Activated T-helper 1 cell treated with anti-CD3 and anti-CD28 coated beads, Interleukin-12 subunit alpha, Interleukin-12 subunit beta, Interleukin-2, Interleukin-4 antibody, amounts not matched to agents 30 ng/mL and 10 ng/mL and 1 ng/mL, durations not matched to agents 14 hours and 24 hours and 36 hours (primary cell): ENCODE measurements at places on chromosomes 11 and 22. TPM values are rescaled to one million over a fixed set of nuclear protein-coding genes. Genes with fewer than 3 reads are reported as not detected.

The C1QTNF5 gene
- total RNA-seq, result not detected in 2 replicates

The ASPHD2 gene
- 23.4 and 23.5 TPM in 2 replicates for total RNA-seq

The H19 gene
- not detected in 2 replicates for total RNA-seq

The TSSK2 gene
- total RNA-seq, result not detected in 2 replicates

The MYRF gene
- 0.78 and 0.99 TPM in 2 replicates for total RNA-seq

The GGTLC3 gene
- total RNA-seq, result not detected in 2 replicates

The ARVCF gene
- 2.4 and 3.1 TPM in 2 replicates for total RNA-seq

The FGF3 gene
- total RNA-seq, result not detected in 2 replicates

The DRD2 gene
- not detected in 2 replicates for total RNA-seq

The PIWIL4 gene
- total RNA-seq, result 0.41 and 0.81 TPM in 2 replicates

The OR52A1 gene
- not detected in 2 replicates for total RNA-seq

The MUC2 gene
- total RNA-seq, result not detected in 2 replicates

The FAM83F gene
- total RNA-seq, result 0.05 and 0.39 TPM in 2 replicates

The ZP1 gene
- total RNA-seq, result not detected in 2 replicates

The OR52H1 gene
- total RNA-seq, result not detected in 2 replicates

The CARD10 gene
- not detected in 2 replicates for total RNA-seq

The UBE2L3 gene
- total RNA-seq, result 58.3 and 62.4 TPM in 2 replicates

The CD3D gene
- 486 and 491 TPM in 2 replicates for total RNA-seq

The CALCA gene
- not detected in 2 replicates for total RNA-seq

The ZNRF3 gene
- 1.9 and 2.1 TPM in 2 replicates for total RNA-seq

The RFPL3 gene
- total RNA-seq, result not detected in 2 replicates

The AHNAK gene
- total RNA-seq, result 96.5 and 97.2 TPM in 2 replicates

The SLC25A18 gene
- total RNA-seq, result not detected in 2 replicates

The ANO9 gene
- 33.1 and 33.8 TPM in 2 replicates for total RNA-seq

The CLMP gene
- not detected in 2 replicates for total RNA-seq

The AIFM3 gene
- total RNA-seq, result 0.88 and 0.93 TPM in 2 replicates

The SYCE3 gene
- total RNA-seq, result 0.83 TPM in 1 of 2 replicates, not detected in the other

The BAIAP2L2 gene
- total RNA-seq, result 0.29 and 0.32 TPM in 2 replicates

The EIF3M gene
- 315 and 332 TPM in 2 replicates for total RNA-seq

The SCGB1D2 gene
- total RNA-seq, result not detected in 2 replicates

The KCTD14 gene
- 0.16 and 0.49 TPM in 2 replicates for total RNA-seq

The TH gene
- total RNA-seq, result not detected in 2 replicates

The CSNK2A3 gene
- total RNA-seq, result 1.2 TPM in 2 replicates

The HORMAD2 gene
- total RNA-seq, result 0.21 TPM in 1 of 2 replicates, not detected in the other

The SCARF2 gene
- 0.24 and 0.41 TPM in 2 replicates for total RNA-seq

The CHRNA10 gene
- 2.6 and 2.9 TPM in 2 replicates for total RNA-seq

The PGA4 gene
- not detected in 2 replicates for total RNA-seq

The SHANK2 gene
- not detected in 2 replicates for total RNA-seq

The SOX10 gene
- not detected in 2 replicates for total RNA-seq

The RFPL2 gene
- total RNA-seq, result 0.26 and 0.42 TPM in 2 replicates
